ENCODE measurements at places on chromosomes 1 and 21.

DNA sequence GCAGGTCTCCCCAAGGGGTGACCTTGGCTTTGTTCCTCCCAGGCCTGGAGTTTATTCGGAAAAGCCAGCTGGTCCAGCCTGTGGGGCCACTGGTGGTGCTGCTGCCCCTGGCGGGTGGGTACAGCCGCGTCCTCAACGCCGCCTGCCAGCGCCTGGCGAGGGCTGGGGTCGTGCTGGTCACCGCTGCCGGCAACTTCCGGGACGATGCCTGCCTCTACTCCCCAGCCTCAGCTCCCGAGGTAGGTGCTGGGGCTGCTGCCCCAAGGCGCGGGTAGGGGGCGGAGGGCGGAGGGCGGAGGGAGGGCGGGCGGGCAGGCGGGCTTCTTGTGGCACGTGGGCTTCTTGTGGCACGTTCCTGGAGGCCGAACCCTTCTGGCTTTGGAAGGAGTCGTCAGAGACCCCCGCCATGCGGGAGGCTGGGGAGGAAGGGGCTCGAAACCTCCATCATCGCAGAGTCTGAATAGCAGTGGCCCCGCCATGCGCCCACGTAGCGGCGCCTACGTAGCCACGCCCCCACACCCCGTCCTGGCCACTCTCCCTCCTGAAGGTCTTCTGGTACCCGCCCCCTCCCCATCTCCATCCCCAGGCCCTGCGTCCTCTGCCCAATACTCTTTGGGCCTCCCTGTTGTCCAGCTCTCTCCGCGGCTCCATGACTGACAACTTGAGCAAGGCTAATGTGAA is 16.7 kb downstream of the PCSK9 start:
- DNase-seq, result no peak

DNA sequence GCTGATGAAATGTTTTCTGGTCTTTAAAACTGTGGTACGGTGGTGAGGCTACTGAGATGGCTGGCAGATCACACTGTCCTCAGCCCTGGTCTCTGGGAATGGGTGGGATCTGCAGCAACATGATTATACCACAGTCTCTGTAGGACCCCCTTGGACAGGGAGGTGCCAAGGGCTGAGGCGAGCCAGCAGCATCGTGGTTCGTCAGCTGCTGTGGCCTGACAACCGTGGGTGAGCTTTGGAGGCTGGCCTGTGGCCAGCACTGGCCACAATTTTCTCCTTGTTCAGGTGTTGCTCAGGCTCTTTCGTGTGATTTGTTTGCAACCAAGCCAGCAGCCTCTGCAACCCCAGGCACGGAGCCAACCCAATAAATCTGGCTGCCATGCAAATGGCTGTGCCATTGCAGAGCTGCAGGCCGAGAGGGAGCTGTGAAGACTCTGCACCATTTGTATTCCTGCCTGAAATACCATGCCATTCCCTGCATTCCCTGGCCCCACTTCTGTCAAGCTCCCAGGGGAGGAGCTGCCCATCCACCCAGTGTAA is 70.9 kb downstream of the PCP4 start:
- no peak for DNase-seq

DNA sequence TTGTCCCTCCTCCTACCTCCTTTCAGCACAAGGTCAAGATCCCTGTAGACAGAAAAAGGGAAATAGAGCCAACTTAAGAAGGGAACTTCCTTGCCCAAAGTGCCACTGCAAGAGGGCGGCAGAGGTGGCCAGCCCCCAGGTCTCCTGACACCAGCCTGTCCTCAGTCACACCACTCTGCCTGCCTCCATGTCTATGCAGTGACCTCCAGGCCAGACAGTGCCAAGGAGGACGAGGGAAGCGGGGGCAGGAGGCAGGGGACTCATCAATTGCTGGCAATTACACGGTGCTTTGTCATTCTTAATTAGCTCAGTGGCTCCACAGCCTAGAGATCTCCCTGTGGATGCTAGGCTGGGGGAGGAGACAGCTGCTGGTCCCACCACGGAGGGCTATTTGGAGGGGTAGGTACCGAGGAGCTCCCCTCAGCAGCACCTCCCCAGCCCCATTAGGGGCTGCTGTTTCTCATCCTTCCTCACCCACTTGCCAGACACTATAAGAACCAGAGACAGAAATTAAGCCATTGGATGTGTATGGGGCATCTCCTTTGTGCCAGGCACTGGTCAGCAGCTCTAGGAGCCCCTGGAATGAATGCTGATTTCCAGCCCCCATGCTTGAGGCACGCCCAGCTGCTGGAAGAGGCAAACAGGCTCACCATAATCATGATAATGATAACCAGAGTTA is 6.1 kb upstream of the LDLRAP1 start:
- no peak for DNase-seq

DNA sequence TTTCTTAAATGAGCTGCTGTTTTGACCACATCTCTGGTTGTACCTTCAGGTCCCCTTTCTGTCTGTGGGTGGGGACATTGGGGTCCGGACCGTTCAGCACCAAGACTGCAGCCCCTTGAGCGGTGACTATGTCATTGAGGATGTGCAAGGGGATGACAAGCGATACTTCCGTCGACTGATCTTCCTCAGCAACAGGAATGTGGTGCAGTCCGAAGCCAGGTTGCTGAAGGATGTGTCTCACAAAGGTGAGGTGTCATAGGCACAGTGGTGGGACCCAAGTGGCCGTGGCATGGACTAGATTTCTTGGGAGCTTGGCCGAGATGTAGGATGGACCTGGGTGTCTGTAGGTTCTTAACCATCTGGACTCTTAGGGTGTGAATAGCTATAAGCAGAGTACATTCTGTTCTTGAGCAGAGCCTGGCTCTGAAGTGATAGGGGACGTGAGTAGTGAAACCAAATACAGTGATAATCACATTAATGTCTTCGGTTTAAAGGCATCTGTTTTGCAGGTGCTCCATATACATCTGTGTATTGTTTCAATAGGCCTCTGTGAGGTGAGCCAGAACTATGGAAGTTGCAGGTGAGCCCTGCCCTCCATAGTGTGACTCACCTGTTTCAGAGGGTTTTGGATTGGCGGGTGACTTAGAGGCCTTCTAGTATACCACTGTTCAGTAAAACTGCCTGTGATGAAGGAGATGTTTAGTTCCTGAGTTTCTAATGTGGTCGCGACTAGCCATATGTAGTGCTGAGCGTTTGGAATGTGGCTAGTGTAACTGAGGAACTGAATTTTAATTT is 6.4 kb downstream of the METTL13 start:
- DNase-seq, result no peak

DNA sequence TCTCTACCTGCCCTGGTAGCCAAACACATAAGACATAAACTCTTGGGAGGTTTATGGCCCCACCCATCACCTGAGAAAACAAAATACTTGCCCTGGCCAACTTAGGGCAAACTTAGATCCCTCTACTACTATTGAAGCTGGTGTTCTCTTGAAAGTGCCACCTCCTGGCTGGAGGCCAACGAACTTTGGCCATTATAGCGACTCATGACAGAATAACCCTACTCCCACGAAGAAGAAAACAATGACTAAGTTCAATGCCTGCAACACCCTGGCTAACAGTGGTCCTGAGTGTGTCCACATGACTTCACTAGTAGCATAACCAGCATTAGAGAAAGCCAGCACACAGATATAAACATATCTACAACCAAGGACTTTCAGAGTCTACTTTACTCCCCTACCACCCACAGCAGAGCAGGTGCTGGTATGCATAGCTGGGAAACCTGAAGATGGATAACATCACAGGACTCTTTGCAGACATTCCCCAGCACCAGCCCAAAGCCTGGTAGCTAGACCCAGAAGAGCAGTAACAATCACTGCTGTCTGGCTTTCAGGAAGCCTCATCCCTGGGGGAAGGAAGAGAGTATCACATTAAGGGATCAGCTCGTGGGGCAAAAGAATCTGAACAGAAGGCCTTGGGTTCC is 81.0 kb downstream of the SLC30A10 start:
- no peak for DNase-seq

GRCh38 chr1:212104586-212105325 is 69.2 kb downstream of the DTL start:
- DNase-seq, result no peak

- DNase-seq, result no peak
Observed at GRCh38 chr1:152089014-152089674, at the start of gene TCHHL1. TCHHL1 (minus strand) TSS chr1:152089064; CDS start chr1:152088143, 921 bp downstream.

- no peak for DNase-seq
Observed at GRCh38 chr1:231953660-231954059, 327.1 kb downstream of the DISC1 start.

DNA sequence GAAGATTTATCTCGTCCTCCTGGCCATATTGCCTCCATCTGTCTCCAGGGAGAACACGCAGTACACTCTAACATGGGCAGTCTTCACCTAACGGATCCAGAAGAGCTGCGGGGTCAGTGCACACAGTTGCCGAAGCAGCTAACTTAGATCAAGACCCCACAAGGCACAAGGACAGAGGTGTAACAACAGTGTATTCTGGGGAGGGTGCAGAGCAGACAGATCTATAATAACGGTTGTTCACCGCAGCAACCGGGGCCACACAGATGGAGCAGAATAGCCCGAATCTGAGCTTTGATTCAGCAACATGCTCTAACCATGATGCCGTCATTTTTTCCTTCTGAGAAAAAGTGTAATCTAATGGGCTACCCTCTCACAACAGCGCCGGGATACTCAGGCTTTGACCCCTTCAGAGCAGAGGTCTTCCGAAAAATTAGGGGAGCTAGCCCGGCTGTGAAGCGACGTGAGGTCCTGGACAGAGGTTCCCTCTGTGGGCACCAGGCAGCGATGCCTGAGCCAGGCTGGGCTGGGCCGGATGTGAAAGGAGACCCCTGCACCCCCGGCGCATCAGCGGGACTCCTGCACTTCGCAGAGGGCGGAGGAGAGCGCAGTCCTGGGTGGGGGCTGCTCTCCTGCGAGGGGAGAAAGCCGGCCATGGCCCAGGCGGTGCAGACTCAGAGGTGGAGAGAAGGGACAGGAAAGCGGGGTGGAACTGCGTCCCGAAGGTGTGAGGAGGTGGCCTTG is 57.5 kb downstream of the BCL9 start:
- peak; percentile 8 for DNase-seq

DNA sequence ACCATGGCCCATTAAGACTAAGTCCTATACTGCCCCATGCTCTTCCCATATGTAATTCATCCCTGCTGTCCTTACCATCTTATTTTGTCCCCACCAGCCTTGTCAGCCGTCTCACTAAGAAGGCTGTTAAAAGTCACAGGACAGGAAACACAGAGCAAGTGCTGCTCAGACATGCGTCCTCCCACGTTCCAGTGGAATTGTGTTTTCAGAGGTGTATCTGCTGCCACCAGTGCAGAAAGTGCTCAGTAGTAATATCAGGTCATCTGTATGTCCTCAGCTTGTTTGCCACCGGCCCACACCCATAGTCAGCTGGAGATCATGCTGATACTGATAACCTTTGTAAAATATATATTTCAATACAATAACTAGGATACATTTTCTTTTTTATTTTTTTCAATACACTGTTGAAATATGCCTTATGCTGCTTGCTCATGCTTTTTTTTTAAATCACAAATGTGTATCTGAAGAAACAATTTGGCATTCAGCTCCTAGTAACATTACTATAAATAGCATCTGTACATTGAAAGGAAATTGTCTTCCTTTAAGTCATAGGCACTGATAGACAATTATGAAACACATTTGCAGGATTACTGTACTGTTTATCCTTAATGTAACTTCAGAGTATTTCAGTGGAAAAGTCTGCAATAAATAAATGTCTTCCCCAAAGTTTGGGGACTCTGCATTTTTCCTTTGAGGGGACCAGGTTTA is 156.9 kb downstream of the EDEM3 start:
- no peak for DNase-seq

- DNase-seq, result no peak
Observed at GRCh38 chr1:168273575-168273974, 7.1 kb upstream of the TBX19 start.

DNA sequence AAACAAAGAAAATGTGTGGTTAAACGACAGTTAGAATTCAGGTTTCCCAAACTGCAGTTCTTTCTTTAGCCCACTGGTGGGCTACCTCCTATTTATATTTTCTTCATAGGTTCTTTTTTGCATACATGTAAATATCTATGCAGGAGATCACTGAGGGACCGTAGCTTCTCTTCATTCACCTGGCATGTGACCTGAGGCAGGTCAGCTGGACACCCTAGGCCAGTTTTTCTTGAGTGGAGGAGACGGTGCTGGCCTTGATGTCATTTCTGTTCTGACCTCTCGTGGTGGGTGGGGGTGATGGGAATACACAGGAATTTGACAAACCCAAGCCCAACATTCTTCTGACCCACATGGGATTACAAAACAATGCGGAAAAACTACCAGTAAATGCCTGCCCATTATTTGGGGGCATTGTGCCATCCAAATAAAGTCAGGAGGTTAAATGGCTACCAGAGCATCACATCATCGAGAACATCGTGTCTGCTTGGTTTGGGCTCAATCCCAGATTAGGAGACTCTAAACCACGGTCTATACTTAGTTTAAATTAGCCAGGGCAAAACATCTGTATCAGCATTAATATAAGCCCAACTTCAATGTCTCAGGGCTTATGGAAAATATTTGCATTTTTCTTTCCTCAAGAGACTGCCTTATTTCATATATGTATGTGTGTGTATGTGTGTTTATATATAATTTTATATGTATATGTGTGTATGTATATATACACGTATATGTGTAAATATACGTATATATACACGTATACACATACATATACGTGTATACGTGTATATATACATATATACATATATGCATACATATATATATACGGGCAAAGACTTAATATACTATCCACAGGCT is 7.4 kb upstream of the IRF2BP2 start:
- DNase-seq, result no peak

GRCh38 chr1:208254862-208255261 is 10.7 kb upstream of the PLXNA2 start:
- no peak for DNase-seq

GRCh38 chr1:21814241-21814918 is 2.3 kb downstream of the LDLRAD2 start:
- DNase-seq, result no peak

GRCh38 chr1:161899091-161899490 is 124.6 kb downstream of the OLFML2B start:
- DNase-seq, result no peak

DNA sequence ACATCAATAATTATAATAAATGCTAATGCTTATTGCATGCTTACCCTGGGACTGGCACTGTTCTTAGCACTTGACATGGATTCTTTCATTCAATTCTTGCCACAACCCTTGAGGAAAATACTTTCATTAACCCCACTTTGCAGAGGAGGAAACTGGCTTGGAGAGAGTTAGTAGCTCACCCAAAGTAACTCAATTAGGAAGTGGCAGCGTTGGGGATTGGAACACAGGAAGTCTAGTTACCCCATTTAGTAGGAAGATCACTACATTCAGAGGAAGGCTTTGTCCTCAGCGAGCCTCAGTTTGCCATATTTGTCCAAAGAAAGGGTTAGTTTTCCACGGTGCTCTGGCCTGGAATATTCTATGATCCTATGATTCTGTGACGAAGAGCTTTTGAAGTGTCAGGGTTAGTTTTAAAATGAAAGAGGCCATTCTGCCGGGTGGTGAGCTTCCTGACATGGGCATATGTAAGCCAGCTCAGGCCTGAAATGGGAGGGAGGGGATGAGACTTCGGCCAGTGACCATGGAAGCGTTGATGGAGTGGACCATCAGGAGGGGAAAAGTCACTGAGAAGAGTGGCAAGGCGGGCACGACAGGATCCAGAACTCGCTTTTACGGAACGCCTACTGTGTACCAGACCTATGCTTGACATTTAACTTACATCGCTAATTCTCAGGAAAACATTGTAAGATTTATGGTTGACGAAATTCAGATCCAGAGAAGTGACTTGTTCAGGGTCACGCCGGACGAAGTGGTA is 28.2 kb upstream of the EPB41 start:
- DNase-seq, result no peak

- DNase-seq, result peak; percentile 4
Observed at GRCh38 chr1:11501491-11501897, 22.5 kb downstream of the DISP3 start.
